ENCODE measurements at places on chromosomes 7 and 10.

DNA sequence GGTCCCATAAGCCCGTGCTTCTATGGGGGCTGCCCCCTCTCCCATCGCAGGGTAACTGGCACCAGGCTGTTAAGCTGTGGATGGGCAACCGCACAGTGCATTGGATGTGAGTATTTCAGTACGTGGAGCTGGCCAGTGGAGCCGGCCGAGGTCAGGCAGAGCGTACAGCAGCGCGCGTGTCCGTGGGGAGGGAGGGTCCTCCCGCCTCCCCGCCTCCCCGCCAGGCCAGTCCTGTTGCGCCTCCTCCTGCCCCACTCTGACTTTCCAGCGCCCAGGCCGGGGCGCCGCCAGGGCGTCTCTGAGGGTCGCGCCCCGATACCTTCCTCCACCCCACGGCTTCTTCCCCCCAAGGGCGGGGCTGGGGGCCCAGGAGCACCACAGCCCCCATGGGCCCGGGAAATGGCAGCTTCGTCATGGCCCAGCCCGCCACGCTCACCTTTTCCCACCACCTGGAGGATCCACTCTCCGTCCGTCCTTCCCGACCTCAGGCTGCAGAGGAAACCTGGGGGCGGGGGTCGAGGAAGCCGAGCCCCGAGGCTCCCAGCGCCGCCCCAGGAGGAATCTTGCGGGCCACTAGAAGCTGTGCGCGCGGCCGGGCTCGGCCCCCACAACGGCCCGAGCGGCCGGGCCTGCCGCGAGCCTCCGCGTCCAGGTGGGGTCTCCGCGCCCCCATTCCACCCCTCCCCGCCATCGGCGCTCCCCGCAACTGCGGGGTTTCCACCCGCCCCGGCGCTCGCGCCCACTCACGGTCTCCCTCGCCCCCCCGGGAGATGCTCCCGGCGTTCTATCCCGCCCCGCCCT is 831 bp upstream of the PFKP start:
- DNase-seq, result no peak

- DNase-seq, result peak; percentile 71
Measured at GRCh38 chr7:42940985-42941847, 9.0 kb downstream of the MRPL32 start.

DNA sequence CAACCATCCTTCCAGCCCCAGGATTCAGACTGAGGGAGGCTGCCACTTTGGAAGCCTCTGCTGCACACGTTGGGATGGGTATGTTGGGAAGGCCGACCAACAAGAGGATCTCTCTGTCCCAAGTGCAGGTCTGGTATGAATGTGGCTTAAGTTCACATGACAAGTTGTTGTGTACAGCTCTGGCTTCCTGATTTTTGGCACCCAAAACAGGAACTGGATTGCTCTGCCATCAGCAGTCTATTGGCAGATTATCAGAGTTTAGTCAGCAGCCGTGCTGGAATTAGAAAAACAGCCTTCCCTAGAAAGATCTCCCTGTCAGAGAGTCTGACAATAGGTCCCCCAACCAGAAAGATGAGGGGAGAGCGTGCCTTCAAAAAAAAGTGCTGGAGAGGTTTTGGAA is 66.9 kb downstream of the GOLGA7B start:
- DNase-seq, result peak; percentile 10

DNA sequence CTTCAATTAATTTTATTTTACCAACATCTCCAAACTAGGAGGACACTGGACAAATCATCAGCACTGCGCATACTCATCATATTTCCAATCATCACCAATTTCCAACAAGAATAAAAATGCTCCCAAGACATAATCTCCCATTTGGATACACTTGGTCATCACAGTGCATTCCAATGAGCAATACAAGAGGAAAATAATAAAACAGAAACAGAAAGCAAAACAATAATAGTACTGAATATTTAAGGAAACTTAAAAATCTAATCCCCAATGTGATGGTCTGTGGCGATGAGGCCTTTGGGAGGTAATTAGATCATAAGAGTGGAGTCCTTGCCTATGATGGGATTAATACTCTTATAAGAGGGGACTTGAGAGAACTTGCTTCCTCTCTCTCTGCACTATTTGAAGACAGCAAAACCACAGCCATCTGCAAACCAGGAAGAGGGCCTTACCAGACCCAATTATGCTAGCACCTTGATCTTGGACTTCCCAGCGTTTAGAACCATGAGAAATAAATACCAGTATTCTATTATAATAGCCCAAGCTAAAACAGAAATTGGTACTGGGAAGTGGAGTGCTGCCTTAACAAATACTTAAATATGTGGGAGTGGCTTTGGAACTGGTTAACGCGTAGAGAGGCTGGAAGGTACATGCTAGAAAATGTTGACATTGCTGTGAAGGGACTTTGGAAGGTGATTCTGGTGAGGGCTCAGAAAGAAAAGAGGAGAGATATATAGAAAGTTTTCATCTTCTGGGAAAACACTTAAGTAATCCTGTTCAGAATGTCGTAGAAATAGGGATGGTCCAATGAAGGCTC is 91.5 kb downstream of the JAZF1 start:
- no peak for DNase-seq

GRCh38 chr10:43957267-43958070 is 308.8 kb upstream of the ZNF32 start:
- no peak for DNase-seq

DNA sequence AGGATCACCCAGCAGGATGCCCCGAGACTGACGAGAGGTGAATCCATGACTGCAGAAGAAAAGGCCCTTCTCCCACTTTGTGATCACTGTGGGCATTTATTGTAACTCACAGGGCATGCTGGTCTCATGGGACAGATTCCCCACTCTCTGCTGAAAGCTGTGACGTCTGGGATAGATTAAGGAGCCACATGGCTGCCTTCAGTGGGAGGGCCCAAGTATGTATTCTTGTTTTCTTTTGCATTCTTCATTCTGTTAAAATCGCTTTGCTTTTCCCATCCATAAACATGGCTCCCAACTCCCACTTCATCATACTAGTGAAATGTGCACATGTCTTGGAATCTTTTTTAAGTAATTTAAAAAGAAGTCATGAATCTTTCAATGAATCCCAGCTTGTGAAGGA is 67.2 kb downstream of the FAM107B start:
- DNase-seq, result no peak

DNA sequence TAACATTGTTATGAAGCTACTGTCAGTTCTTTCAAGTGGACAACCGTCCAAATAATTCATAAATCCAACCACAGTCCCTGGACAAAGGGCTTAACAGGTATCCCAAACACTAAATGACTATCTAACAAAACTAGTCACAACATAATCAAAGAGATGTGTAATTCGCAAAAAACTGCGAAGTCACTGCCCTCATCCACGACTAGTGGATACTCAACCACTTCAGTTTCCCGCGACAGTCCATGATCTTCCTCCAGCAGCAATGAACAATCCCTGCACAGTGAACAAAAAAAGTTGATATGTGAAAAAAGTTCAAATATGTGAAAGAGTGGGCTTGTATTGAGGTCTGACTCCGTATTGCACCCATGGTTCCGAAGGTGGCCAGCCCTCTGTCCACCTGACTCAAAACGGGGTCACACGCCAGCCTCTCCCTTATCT is 287 bp downstream of the DCLRE1A start:
- no peak for DNase-seq

- no peak for DNase-seq
Measured at GRCh38 chr7:84100866-84101265, 93.7 kb downstream of the SEMA3A start.

DNA sequence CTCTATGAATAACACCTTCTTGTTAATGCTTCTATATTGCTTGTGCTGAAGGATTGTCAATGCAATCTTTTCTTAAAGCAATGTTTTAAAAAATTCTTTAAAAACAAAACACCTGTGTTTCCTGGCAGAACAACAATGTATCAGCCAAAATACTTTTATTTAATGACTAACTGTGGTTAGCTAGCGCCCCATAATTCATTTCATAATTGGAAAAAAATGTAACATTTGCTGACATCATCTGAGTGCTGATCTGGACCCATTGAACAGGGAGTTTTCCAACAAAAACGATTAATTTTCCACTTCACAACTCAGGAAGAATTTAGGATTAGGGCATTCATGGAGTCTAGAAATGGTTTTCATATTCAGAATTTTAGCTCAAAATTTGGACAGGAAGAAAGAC is 137.6 kb upstream of the CDK6 start:
- no peak for DNase-seq

DNA sequence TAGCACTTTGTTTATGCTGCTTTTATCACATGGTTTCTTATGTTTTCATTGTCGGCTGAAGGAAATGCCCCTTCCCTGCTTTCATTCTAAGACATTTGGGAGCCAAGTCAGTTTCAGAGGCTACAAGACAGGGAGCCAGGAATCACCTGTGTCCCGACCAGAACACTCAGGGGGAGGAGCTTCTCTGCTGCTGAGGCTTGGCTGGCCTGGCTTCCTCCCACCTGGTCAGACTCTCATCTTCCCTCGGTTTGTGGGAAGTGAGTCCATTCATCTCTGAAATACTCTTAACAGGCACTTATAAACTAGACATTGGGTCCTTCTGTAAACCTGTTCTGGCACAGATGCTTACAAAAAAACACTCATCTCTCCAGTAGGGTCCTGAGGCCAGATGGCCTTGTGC is 19.6 kb upstream of the GOLGA7B start:
- DNase-seq, result peak; percentile 71

DNA sequence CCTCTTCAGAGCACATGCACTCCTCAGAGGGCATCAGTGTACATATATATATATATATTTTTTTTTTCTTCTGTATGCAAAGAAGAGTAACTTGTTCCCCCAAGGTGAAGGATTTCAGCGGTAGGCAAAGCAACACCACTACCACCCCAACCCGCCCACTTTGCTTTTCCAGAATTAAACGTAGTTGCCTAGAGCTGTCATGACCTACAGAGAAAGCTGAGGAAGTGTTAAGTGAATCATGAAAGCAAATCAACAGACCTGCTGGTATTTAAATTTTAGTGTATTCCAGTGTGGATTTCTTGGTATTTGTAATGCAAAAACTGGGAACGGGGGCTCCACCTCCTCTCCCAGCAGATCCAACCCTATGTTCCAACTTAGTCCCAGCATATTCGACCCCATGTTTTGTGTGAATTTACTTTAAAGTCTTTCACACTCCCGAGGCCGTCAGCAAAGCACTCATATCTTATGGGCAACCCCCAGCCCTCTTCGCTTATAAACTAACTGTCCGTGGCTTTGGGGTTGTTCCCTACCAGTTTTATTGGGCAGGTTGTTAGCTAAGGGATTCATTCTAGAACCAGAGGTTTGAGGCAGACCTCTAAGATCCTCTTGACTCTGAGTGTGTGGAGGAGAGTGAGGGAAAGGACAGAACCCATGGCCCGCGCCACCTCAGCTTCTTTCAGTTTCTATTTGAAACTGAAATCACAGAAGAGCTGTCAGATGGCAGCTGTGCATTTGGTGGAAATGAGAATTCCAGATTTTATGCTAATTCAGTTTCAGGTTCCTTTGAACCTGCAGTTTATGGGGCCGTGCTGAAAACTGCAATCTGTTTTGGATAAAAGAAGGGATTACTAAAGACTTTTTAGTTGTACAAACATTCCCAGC is 450.2 kb upstream of the GALNT17 start:
- no peak for DNase-seq

DNA sequence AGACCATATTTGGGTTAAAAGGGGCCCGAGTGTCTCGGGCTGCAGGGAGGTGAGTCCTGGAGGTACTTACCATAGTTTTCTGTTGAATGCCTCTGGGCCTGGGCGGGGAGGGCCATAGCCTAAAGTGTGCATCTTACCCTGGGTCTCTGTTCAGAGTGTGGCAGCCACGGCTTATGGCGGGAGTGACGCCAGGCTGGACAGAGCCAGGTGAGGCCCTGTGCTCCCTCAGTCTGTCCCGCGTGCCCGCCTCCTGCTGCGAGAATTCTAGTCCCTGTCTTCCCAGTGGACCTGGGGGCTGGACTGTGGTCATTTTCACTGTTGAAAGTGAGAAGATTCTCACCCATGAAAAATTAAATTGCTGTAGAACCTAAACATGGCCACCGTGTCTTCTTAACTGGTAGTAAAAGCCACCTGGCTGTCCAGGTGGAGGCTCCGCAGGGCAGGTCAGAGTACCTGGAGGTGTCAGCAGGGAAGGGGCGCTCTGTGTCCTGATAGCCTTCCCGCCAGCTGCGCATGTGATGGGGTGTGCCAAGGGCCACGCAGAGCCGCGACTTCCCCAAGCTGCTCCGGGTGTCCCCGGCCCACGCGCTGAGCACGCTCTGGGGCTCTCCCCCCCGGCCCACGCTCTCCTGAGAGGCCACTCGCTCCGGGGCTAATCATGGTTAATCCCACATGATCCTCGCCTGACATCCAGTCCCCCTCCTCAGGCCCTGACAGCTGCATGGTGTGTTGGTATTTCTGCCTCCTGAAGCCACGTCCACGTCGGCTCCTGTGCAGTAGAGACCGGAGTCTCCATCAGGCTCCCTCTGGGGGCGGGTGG is 20.3 kb downstream of the INPP5A start:
- no peak for DNase-seq

DNA sequence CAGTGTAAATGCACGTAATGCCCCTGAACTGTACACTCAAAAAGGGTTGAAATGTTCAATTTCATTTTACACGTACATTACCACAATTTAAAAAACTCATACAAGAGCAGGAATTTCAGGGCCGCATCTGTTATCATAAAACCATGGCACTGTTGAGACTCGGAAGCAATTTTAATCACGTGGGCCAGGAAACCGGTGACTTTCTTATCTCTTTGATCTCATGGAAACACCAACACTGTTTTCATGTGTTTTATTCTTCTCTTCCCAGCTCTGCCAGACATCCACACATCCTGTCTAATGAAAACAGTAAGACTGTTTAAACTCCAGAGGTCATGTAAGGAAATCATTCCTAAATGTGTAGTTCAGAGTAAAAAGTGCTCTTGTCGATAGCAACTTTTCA is 35.9 kb downstream of the PTPRE start:
- DNase-seq, result no peak

- no peak for DNase-seq
Measured at GRCh38 chr7:1464694-1465093, 5.4 kb upstream of the MICALL2 start.

GRCh38 chr7:156064971-156065386 is 252.7 kb upstream of the SHH start:
- DNase-seq, result no peak

- DNase-seq, result no peak
Measured at GRCh38 chr10:102509387-102509786, 5.6 kb downstream of the SUFU start.

- no peak for DNase-seq
Measured at GRCh38 chr10:66827353-66827752, 98.5 kb upstream of the LRRTM3 start.

DNA sequence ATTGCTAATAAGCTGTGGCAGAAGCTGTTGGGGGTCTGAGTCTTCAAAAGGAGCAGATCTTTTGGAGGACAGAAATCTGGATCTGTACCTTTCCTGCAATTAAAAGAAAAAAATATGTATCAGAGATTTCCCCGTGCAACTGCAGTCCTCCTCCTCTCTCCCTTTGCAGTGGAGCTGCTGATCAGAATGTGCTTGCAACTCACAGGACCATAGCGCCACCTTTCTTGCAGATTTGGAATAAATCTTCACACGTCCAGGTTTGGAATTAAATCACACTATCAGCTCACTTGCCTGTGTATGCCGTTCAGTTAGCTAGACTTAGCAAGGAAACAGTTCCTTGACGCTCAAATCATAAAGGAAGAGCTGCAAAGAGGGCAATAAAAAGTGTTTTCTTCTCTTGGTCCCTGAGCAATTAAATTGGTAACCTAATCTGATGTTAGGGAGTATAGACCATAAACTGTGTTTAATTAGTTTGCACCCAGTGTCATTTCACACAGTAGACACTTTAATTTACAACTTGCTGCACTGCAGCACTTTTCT is 77.4 kb downstream of the PON1 start:
- peak; percentile 62 for DNase-seq

GRCh38 chr10:118754229-118754555 is 578 bp downstream of the CACUL1 start:
- DNase-seq, result peak; percentile 17

Data from posterior cingulate gyrus (tissue), 11 donors.